ENCODE measurements at places on chromosomes 2 and 18.

DNA sequence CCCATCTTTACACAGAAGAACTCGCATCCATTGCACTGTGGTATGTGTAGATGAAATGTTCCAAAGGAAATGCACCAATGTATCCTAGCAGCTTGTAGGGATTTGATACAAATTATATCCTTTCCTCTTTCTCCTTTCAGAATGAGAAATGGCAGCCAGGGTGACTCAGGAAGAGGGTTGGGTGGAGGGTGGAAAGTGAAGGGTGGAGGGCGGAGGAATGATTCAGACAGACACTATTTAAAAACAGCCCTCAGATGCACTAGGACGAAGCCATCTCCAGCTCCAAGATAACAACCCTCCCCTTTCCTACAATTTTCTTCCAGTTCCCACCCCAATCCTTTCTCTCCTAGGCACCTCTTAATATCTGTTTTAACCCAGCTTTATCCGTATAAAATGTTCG lies 96.2 kb upstream of the STK39 start:
- peak; percentile 32 for ATAC-seq

DNA sequence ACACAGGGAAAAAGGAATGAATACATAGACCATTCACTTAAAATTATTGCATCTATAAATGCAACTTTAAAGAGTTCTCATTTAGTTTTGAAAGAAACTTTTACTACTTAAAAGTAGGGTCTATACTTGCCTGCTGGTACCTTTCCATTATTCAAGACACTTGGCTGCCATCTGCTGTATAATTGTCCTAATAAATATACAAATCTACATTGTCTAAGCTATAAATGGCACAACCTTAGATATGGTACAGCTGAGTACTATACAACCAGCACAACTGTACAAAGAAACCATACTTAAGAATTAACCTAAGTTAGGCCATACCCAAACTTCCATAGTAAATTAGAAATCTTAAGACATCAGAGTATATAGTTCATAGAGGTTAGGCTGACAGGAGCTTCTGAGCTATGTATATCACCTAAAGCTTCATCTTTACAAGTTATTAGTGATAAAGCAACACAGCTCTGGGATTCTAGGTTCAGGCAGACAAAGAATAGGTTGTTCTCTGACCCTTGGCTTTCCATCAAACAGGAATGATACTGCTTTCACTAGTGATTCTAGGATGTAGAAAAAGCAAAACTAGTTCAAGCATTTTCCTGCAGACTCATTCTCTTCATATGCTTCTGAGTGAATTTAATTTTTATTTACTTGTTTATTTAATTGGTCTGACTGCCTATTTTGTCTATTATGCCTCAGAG lies 22.1 kb downstream of the EXOC6B start:
- no peak for ATAC-seq

GRCh38 chr2:9001229-9001628 lies 2.3 kb downstream of the MBOAT2 start:
- no peak for ATAC-seq

DNA sequence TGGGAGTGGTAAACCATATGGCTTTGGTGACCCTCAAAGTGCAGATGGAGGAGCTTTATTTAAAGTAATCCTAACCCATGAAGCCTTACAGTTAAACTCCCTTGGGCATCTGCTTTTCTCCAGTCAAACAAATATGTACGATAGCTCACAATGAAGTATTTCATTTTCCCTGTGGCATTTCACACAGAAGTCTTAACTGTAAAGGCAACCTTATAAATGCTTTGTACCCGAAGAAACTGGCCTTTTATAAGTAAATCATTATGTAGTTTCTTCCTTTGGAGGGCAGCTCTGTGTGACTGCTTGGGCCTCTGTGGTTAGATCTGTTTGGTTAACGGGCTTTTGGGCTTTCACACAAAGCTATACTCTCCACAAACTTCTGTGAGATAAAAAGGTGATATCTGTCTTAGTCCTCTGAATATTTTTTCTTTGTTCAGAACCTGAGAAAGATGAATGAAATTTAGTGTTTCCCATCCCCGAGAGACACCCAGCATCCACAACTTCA lies 46.6 kb downstream of the SCN1A start:
- ATAC-seq, result no peak

DNA sequence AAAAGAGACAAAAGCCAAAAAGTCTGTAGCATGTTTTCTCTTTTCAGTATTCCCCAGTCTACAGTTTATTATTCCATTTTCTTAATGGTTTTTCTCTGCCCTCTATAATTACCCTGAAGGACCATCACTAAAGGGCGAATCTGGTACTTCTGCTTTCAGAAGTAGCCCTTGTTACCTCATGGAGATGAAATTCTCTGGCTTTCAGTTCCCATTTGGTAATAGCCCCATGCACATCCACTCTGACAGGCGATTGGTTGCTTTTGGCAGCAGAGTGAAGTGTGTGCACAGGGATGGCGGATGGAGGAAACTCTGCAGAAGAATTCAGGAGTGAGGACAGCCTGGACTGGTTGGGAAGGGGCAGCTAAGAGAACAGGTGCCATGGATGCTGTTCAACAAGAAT lies 66.3 kb upstream of the NABP1 start:
- ATAC-seq, result no peak

DNA sequence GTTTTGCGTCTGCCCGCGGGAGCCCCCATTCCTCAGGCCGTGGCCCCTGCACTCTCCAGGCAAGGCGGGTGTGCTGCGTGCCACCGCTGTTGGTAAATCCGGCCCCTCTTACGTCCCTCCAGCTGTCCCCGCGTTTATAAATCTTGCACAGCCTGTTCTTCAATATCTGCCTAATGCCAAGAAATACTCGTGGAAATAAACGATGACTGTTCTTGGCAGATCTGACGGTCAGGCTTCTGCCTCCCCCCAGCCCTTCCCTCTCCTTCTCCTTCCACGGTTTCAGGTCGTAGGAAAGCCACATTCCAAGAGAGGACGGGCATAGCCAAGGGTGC lies 20.5 kb downstream of the ODC1 start:
- ATAC-seq, result no peak

GRCh38 chr2:3398857-3399256 lies 19.4 kb downstream of the TRAPPC12 start:
- ATAC-seq, result no peak

DNA sequence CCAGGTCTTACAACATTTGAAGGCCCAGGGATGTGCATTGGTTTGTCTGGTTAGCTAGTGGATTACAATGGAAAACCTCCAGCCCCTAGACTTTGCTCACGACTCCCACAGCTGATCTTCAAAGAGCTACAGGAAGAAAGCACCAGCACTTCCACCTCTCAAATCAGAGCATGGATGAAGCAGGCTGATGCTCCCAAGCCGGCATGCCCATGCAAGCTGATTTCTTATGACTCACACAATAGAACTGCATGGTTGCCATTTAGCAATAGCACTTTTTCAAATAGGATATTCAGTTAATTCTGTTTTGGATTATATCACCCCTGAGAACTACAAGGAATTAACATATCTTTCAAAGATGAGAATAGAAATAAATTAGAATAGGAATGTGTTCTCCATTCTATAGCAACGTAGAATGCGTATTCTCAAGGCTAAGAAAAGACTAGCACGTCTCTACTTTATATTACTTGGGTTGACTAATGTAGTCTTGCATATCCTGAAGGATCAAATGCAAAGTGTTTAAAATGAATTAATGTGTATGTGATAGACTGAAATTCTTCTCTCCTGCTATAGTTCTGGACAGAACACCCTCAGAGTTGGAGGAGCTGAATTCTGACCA lies 292.4 kb downstream of the TRIB2 start:
- no peak for ATAC-seq

- no peak for ATAC-seq
These were observed 228.7 kb downstream of the HAUS1 start for GRCh38 chr18:46332921-46333341.

DNA sequence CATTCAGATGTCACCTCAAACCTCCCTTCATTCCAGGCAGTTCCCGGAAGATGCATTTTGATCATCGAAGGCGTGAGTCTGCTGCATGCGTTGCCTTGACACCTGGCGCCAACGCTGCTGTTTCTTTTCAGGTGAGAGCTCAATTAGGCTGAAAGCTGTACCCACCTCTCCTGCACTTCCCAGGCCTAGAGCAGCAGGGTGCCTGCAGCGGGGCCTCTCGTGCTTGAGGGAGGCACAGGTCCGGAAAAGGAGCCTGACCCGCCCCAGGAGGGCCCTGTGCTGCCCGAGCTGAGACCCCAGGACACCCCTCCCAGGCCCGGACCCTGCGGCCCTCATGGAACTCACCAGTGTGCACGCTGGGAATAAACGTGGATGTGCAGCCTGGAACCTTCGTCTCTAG lies 31.4 kb upstream of the KCNG2 start:
- no peak for ATAC-seq

GRCh38 chr2:29336341-29337241 lies 221.4 kb downstream of the CLIP4 start:
- ATAC-seq, result no peak

DNA sequence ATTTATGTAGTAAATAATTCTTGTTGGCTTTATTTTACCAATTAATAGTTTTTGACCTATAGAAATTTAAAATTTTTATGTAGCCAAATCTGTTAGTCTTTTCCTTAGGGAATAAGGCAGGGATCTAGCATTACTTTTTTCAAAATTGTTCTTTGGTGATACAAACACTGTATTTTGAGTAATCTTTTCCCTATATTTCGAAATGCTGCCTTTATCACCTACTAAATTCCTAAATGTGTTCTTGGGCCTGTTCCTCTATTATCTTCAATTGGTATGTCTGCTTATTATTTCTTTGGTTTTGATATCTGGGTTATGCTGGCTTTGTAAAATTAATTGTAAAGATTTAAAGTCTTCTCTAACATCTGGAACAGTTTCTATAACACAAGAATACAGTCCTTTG lies 87.5 kb downstream of the DYSF start:
- ATAC-seq, result no peak

- peak; percentile 37 for ATAC-seq
These were observed 81.1 kb upstream of the CAVIN2 start for GRCh38 chr2:191927991-191928390.

DNA sequence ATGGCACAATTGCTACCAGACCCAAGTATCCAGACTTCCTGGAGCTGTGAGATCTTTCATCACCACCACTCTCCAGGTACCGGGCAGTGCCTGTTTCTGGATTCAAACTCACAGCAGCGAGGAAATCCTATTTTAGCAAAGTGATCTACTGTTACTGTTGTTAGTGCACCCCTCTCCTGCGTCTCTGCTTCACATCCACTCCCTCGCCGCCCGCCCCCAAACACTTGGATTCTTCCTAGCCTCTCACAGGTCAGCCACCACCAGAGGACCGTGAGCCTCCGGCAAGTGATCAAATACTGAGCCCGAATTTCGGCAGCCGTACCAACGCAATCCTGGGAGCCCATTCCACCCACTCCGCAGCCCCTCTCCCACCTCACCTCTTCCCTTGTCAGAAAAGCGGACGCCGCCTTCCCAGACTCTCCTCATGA lies 519 bp downstream of the METTL4 start:
- peak; percentile 85 for ATAC-seq

- ATAC-seq, result peak; percentile 53
These were observed 15.0 kb upstream of the MYO1B start for GRCh38 chr2:191230174-191230573.

GRCh38 chr2:200742426-200742825 lies 69.3 kb upstream of the BZW1 start:
- no peak for ATAC-seq

DNA sequence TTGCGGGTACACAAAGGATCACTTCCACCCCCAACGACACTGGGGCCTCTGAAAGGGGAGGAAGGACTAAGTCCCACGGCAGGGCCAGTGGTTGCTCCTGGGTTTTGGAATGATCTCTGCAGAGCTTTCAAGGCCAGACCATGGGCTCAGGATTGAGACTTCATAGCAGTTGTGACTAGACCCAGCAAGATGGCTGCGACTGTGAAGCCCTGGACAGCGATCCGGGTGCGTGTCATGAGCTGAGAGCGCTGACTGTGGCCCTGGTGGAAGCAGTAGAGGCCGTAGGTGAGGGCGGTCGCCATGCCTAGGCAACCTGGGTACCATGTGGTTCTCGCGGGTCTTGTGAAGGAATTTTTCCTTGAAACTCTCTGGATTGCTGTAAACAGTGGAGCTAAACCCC lies 27.3 kb downstream of the NCL start:
- no peak for ATAC-seq

- ATAC-seq, result no peak
These were observed 47.9 kb downstream of the SLC14A1 start for GRCh38 chr18:45771587-45772480.

- ATAC-seq, result no peak
These were observed 40.9 kb downstream of the SCTR start for GRCh38 chr2:119483395-119483753.

DNA sequence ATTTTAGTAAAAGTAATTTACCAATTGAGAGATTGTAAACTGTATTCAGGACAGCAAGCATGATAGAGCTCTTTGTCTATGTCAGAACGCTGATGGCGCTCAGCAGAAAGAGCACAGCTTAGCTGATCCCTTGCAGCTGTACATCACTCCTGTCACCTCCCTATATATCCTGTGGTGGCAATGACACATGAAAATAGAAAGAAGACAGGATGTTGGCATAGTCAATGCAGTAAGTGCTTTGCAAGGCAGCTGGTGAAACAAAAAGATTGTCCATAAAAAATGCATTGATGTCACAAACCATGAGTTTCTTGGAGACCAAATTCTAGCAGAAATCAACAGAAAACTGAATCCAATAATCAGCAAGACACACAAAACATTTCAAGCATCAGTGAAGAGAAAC lies 221.5 kb downstream of the RIT2 start:
- no peak for ATAC-seq

DNA sequence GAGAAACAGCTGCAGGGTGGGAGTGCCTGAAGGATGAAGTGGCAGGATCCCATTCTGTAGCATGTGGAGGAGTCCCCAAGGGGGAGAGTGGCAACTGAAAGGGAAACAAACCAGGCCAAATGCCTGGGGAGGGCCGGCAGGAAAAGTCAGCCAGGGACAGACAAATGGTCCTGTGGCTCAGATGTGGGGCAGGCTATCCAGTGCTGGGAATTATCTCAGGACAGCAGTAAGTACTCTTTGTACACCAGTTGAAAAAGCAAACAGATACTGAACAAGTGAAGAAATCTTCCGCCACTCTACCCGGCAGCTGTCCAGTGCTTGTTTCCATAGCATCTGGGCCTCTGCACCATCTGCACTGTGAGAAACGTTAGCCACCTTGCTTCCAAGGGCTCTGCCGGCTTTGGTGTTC lies 408.9 kb downstream of the LRATD1 start:
- ATAC-seq, result no peak

DNA sequence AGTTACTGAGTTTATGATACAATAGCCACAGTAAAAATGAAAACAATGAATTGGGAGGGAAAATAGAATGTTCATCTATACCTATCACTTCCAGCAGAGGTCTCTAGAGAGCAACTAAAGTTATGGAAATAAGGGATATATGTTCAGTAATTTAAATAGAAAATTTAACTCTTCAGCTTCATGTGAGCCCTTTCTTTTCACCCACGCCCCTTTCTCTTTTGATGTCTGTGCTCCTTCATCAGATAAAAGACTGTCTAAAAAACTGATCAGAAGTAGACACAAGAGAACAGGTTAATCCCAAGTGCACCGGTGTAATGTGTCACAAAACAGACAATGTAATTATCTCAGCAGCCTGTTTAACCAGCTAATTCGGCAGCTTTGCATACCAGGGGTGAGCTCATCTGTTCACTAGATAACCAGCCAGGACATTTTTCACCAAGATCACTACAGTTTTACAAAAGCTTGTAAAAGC lies 238.5 kb upstream of the ERBB4 start:
- peak; percentile 77 for ATAC-seq

GRCh38 chr2:26576565-26577441 lies 64.4 kb downstream of the CIB4 start:
- ATAC-seq, result no peak

- no peak for ATAC-seq
These were observed 85.3 kb downstream of the ZEB2 start for GRCh38 chr2:144434425-144435222.

GRCh38 chr2:182230561-182230960 lies 196.3 kb downstream of the PDE1A start:
- no peak for ATAC-seq

GRCh38 chr2:207257251-207258250 lies 91.8 kb upstream of the KLF7 start:
- no peak for ATAC-seq
